ENCODE measurements at places on chromosomes 5 and 9.

DNA sequence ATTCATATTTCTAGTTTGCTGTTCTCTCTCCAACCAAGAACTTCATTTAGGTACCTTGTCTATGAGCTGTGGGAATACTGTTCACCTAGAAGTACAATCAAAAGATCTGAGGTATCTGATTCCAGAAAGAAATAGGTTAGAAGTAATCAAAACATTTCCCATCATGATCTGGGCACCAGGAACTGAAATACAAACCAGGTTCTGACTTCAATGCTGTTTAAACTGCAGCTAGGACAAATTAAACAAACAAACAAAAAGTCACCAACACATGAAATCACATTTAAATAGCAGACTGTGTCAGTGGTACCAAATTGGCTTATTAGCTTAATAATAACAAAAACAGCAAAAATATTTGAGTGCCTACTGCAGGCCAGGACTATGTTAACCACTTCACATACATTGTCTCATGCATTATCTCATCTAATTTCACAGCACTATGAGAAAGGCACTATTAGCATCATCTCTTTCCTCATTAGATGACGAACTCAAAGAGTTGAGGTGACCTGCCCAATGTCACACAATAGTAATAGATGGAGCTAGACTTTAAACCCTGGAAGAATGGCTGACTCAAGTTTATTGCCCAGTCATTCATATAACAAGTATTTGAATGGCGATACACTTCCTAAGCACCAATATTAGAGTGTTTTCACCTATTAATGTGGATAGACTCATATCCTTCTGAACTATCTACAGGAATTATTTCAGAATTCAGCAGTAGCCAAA is 14.5 kb downstream of the PLPP1 start:
- no peak for DNase-seq

DNA sequence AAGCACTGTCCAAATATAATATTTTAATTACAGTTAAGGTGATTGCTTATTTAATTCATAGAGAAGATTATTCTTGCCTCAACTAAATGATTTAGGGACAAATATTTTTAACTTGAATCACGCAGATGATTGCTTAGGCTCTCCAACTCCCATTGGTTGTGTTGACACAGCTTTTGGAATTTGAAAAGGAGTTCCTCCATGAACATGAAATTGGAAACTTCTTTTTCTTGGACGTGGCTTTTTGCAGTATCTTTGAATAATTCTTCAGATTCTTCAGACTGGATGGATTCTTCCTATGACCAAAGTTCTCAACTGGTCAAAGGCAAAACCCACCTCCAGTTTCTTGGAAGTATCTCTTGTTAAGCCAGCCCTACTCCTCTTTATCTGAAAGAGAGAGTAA is 456.4 kb upstream of the KLF4 start:
- no peak for DNase-seq

DNA sequence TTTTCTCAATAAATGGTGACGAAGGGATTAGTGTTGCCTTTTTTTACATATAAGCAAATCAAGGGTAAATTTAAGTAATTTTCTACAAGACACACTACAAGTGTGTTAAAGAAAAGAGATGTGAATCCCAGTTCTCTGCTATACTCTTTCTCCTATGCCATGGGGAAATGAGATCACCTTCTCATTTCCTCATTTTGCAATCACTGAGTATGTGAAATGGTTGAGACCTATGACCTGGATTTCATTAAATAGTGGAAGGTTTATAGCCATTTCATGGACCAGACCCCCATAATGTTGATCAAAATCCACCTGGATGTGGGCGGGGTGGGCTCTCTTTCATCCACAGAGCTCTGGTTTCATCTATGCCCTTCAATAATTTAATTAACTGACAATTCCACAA is 66.9 kb upstream of the SLIT3 start:
- no peak for DNase-seq

- no peak for DNase-seq
Observed at GRCh38 chr9:32394381-32395049, 10.1 kb downstream of the ACO1 start.

GRCh38 chr5:149223081-149223848 is 48.4 kb upstream of the AFAP1L1 start:
- no peak for DNase-seq

DNA sequence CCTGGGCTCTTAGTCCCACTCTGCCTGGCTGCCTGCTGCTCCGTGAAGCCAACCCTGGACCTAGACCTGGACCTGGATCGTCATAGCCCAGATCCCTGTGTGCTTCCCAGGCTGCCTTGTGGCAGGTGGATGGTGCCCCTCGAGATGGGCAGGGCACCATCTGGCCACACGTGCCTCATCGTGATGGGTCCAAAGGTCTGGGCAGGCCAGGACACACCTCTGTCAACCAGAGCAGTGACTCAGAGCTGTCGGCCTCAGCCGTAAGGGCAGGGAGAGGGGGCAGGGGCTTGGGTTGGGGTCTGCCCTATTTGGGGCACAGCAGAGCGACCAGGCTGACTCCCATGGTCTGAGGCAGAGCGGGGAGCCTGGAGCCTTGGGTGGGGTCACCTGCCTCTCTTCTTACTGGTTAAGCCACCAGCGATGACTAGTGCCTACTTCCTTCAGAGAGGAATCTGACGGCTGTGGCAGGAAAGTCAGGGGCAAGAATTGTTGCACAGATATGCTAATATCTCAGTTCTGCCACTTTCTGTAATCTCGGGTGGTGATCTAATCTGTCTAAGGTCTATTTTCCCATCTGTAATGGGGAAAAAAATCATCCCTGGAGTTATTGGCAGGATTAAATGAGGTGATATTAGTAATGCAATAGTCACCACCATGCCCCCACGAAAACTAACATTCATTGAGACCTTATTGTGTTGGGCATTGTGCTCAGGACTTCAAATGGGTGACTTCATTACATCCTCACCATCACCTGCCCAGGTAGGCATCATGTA is 3.2 kb upstream of the CDHR2 start:
- DNase-seq: no peak

Measured in SHP77 treated with DMSO at 0.1 percent for 48 hours (cell line).